ENCODE measurements at places on chromosomes 2 and 18.

GRCh38 chr18:58140387-58141325 is 96.6 kb downstream of the NEDD4L start:
- DNase-seq: no peak

DNA sequence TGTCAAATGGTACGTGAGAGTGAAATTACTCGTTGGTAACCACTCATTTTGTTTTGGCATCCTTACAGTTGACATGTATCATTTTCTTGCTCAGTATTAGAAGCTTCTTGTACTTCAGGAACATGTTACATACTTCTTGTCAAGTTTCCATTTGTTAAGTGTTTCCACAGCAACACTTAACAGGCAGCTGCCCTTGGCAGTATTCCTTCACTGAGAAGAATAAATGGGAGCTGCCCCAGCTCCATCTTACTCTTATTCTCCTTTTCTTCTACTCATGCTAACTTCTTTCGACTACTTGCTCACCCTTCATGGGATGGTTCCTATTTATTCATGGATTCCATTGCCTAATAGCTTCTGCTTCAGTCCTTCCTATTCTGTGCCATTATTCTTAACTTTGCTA is 60.1 kb upstream of the TUBA3E start:
- DNase-seq: no peak

GRCh38 chr18:12819322-12819721 is 64.7 kb downstream of the PTPN2 start:
- DNase-seq: no peak

DNA sequence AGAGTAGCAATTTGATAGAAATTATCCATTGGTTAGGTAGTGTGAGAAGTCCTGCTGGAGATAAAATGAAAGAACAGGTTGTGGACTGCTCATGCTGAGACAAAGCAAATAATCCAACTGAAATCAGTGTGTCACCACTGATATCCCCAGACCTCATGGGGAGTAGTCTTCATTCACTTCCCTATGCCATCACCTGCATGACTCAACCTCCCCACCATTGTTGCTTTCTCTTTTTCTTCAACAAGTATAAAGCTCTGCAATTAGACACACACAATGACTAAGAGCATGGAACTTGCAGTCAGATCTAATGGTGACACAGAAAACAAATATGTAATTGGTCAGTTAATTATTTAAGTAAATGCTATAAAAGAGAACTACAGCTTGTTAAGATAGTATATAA is 475.3 kb downstream of the RIT2 start:
- no peak for DNase-seq

DNA sequence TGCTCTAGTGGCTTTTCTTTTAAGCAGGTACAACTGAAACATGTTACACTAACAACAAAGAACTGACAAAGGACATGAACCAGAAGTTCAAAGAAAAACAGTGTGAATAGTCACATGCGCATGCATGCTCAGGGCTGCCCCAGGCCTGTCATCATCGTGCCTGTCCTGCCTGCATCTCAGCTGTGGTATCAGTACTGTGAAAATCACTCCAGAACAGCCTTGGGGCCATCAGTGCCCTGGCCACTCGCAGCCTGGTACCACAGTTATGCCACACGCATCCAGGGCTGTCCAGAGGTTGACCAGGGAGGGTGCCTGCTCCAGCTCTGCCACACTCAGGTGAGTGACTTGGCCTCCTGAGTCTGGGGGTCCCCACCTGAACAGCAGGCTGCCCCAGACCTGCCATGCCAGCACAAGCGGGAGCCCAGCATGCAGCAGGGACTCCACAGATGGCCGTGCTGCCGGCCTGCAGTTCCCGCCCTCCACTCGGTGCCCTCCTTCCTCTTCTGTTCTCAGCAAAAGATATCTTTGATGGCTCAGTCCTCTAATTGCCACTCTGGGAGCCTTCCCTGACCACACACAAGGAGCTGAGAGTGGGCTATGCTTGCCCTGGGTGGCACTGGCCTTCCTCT is 12.3 kb downstream of the LIMS2 start:
- DNase-seq: no peak

- no peak for DNase-seq
Observed at GRCh38 chr2:29335396-29335795, 220.2 kb downstream of the CLIP4 start.

- no peak for DNase-seq
Observed at GRCh38 chr18:34493566-34494358, 216.3 kb upstream of the DTNA start.

DNA sequence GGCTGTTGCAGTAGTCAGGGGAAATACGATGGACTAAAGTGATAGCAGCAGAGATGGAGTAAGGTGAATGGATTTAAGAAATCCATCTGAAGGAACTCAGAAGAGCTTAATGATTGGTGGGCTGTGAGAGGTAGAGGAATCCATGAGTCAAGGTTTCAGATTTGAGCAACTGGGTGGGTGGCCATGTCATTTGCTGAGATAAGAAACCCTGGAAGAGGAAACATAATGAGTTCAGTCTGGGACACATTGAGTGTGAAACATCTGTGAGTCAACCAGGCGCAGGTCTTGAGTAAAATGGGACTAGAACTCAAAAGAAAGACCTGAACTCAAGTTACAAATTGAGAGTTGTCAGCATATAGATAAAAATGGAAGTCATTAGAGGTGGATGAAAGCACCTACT is 19.7 kb upstream of the ASNSD1 start:
- DNase-seq: no peak

DNA sequence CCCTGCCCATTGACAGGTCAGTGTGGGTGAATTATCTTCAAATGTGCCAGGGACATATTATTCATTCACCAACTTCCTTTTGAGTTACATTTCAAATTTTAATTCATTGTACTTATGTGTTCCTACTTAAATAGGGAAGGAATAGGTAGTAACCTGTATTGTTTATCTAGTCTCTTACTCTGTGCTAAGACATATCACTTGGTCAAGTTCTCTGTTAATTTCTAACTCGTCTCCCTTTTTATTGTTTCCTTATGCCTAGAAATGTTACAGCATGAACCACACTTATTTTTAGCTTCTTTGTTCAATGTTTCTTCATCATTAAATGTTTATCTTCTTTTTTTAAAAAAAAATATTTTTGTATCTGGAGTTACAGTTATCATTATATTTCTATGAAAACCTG is 151.9 kb downstream of the HAUS1 start:
- no peak for DNase-seq

DNA sequence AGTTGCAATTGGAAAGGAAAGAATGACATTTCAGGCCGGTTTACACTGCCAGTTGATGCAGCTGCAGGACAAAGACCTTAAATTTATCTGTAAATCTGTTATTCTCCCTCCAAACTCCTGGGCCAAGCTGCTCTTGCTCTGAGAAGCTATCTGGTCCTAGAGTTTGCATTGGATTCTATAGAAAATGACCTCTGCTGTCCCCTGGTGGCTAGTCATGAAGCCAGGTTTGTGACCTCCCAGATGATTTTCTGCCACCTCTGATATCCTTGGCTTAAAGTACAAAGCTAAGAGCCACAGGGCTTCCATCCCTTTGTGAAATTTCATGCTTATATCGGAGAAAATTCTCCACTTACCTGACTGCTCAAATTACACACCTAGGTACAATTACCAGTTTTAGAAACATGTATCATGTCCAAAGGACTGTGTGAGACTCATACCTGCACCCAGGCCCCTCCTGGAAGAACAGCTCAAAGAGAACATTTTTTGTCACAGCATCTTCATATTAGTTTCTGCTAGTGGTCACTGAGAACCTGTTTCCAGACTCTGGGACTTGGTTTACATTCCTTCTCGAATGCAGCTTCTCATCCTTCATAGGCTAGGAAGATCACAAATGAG is 28.9 kb upstream of the IER3IP1 start:
- DNase-seq: peak; percentile 57

DNA sequence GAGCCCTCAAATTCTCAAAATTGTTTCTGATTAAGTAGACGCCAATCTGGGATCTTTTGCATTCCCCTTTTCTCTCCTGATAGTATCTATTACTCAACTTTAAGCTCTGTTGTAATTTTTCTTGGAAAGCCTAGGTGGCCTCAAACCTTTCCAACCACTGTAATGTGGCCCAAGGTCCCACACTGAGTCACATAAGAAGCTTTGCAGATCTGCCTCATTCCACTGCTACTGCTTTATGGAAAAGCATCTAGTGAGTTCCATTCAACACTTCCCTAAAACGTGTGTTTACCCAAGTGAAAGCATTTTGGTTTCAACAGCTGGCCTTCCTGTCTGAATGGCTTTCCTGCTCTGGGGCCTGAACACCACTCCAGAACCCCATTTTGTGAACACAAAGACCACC is 493.6 kb upstream of the SPHKAP start:
- no peak for DNase-seq

DNA sequence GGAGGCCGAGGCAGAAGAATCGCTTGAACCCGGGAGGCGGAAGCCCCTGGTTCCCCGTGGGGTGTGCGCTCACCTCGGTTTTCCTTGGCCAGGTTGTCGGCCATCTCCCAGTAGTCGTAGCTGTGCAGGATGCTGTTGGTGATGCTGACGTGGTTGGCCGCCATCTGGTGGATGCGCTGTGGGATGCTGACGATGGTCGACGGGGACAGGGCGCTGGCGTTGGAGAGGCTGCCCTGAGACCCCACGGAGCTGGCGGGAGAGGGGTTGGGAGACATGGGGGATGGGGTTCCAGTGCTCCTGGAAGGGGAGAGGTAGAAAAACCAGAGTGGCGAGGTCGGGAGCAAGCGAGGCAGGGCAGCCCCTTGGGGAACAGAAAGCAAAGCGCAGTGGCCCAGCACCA is 64.4 kb upstream of the REV1 start:
- no peak for DNase-seq

DNA sequence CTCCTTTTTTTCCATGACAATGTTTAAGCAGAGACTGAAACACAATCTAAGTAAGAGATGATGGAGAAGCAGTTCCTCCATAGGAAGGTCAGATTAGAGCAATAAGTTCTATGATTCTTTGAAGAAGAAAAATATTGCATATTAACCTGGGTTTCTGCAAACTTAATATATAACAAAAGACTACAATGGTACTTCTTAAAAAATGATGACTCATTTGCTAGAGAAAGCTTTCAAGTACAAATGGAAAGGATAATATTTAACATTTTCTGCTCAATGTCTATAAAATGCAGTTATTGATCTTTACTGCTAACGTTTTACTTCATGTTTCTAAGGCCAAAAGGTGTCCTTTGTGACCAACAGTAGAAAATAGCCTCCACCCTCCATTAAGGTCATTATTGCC is 158.6 kb downstream of the DOCK10 start:
- no peak for DNase-seq

GRCh38 chr18:50790241-50790640 is 29.6 kb downstream of the MRO start:
- DNase-seq: no peak

All from CD8-positive, alpha-beta T cell (primary cell).